ENCODE measurements at places on chromosomes 4 and X.

GRCh38 chr4:111997785-111998184 is 147.5 kb upstream of the FAM241A start:
- no peak for DNase-seq

DNA sequence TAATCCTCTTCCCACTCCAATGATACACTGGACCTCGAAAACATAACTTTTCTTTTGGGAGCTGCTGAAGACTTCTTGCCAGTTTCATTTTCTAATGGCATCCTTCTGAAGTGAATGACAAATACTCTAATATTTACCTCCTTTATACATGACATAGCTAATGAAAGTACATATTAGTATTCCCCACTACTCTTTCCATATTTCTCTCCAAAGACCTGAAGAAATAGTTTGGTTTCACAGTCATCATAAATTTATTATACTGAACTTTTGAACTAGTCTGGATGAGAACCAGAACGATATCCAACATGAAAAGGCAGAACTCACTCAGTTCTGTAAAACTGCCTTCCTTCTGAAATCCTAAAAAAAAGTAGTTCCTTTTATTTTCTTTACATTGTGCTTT is 139.1 kb downstream of the GPC3 start:
- DNase-seq, result no peak

GRCh38 chrX:66021401-66021764 is 18.5 kb downstream of the VSIG4 start:
- DNase-seq, result no peak

DNA sequence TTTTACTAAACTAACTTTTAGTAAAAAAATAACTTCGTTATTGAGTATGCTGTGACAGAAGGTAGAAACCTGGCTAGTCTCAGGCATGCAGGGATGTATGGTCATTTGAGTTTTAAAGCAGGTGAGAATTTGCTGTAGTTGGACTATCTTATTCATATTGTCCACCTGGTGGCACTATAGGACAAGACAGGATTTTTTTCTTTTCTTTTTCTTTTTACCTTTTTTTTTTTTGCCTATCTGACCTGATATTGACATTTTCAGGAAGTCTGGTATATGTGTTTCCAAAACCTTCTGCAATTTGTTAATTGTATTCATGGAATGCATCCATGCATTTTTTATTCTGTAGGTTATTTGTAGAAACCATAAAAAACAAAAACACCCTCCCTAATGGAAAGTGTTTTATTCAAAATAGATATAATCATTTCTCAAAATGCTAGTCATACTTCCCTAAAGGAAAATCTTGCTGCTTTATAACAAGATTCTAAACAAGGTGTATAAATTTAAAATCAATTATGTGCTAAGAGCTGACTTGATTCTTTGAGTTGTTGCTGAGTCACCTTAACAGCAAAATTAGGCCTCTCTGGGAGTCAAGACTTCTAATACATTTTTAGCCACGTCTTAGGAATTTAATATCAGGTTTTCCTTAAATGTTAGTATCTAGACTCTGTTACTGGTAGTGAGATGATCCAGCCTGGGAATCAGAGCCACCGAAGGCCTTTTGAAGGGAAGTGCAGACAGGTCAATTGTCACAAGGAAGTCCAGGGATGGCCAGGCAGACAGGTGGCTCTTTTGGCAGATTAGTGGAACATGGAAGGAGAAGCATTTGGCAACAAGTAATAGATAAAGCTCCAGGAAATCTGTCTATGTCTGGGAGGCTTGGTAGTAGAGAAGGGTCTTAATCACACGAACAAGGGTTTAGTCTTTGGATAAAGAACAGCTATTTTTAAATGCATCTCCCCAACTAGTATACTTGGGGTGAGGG is 201.3 kb upstream of the GNPDA2 start:
- DNase-seq, result no peak

GRCh38 chr4:121255986-121256750 is 92.0 kb upstream of the TNIP3 start:
- DNase-seq, result peak; percentile 20
